ENCODE measurements at places on chromosomes 2 and 18.
A peak's percentile ranks its signal among the peaks of the same experiment; 100 is the strongest.

GRCh38 chr18:79616651-79617510, 62.7 kb upstream of the CTDP1 start:
- DNase-seq: no peak

DNA sequence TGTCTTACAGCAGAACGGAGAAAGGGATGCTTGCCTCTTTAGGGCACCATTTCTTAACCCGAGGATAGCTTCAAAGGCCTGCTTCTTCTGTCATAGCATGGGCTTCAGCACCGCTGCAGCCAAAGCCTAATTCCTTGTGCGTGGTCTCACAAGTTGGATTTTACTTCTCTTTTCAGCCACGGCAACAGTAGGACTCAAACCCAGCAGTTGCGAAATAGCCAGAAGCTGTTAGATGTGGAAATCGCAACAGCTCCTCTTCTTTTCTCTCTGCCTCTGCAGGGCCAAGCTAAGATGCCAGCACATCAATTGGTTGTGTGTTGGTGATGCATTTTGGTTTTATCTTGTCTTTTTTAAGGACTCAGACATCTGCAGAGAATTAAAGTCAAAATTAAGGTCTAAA, 3.1 kb downstream of the NRXN1 start:
- peak; percentile 3 for DNase-seq

- no peak for DNase-seq
Observed at GRCh38 chr2:180677930-180678624, 302.3 kb upstream of the UBE2E3 start.

- DNase-seq: peak; percentile 45
Observed at GRCh38 chr2:150686391-150686790, 198.9 kb upstream of the RND3 start.

- no peak for DNase-seq
Observed at GRCh38 chr2:127453392-127454171, 35.4 kb downstream of the PROC start.

DNA sequence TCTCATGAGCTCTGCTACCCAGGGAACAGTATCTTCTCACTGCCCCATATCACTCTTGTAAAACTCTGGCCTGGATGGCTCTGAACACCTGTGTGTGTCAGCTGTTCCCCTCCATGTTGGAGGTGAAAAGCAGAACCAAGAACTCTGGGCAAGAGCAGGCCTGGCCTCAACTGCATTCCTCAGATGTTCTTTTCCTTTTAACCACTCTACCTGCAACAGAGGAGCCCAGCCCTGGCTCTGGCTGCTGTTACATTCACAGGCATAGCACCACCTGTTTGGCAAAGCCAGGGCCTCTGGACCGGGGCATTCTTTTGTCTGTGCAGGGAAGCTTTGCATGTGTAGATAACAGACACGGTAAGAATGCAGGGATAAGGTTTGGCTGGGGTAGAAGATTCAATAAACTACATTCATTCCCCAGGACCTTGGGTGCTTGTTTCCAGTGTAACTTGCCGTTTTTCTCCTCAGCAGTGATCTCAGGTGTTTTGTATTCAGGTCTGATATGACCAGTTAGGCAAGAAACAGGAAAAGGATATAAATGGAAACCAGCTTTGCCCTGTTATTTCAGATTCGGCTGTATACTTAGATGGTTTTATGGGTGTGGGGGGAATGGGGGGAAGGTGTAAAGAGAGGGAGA, 95.1 kb downstream of the SPTBN1 start:
- no peak for DNase-seq
